AG04450 (cell line): ENCODE measurements at places on chromosomes 7 and 10. TPM values are rescaled to one million over a fixed set of nuclear protein-coding genes. Genes with fewer than 3 reads are reported as not detected.
A peak's percentile ranks its signal among the peaks of the same experiment; 100 is the strongest.

Gene OR2A1
- polyA plus RNA-seq = not detected in 2 replicates

DNA sequence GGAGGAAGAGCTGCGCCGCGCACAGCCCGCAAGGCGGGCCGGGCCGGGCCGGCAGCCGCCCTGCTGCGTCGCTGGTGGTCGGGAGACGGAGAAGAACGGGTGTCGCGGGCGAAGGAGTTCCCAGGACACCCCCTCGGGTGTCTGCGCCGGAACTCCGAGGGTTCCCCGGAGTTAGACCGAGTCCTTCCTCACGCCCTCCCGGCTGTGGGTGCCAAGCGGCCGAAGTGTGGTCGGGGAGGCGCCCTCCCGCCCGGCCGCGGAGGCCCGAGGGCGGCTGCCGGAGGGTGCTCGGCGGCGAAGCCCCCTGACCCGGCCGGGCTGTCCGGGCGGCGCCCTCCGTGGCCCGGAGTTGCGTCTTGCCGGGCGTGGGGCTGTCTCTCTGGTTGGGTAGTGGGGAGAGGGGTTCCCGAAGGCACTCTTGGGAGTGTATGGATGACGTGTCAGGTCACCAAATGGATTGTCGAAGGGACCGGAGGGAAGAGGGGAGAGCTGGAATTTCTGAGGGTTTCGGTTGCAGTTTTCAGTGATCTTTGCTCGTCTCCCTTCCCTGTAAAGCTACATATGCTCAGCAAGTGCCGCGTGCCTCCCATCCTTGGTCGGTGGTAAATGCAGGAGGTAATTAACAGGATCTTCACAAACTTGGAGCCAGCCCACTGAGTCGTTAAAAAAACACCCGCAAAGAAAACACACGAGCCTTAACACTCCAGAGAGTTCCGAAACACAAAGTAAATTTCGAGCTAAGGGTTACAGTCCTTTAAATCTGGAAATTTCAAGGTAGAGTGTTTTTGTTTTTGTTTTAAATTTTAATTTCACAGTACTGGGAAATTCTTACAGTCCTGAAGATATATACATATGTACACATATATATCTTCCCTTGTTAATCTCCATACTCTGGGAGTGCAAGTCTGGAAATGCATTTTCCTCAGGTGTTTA lies 871 bp downstream of the ST7 start:
- DNase-seq = peak; percentile 65

DNA sequence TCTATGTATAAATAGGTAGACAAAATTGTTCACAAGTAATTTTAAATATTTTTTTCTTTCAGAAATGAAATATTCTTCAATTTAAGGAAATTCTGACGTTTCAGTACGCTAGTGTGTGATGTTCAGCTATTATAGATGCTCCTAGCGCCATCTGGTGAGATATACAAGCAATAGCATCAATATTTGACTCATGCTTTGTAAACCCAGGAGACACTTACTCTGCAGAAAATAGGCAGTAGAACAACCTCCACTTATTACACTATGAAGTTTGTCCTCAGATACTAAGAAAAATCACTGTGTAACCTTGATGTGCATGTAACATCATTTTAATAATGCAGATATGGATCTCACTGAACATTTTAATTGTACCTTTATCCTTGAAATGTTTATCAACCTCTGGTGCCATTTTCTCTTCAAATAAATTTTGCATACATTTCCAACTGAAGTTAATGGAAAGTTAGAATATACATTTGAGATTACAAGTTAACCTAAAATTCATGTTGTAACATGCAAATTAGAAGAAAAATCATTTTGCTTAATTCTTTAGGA lies 151.5 kb upstream of the FAM3C start:
- DNase-seq = peak; percentile 29

DNA sequence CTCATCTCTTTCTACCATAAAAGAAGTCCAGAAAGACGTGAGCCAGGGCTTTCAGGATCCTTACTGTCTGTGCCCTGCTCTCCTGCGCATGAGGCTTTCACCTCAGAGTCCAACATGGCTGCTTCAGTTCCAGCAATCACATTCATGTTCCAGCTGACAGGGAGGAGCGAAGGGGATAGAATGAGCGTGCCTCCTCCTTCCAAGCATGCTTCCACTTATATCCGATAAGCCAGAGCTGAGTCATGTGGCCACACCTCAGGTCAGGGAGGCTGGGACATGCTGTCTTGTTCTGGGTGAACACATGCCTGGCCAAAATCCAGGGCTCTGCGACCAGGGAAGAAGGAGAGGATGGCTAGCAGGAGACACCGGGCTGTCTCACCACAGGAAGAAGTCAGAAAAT lies 248.2 kb downstream of the SKAP2 start:
- DNase-seq = no peak

DNA sequence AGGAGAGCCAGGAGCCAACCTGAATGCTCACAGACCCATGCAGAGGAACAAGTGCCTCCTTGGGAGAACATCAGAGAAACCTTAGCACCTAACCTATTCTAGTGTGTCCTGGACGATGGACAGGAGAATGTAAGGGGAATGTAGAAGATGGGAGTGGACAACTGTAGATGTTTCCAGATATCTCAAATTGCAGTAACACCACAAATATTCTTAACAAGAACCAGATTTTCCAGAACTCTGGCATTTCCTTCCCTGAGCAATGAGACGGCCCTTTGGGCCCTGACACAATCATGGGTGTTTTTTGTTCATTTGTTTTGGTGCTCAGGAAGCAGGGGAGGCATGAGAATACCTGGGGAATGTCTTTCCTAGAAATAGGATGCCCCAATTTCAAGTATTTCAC lies 196.1 kb upstream of the PRSS1 start:
- DNase-seq = no peak

- no peak for DNase-seq
These were observed 99.6 kb upstream of the LYZL1 start for GRCh38 chr10:29189256-29189655.

DNA sequence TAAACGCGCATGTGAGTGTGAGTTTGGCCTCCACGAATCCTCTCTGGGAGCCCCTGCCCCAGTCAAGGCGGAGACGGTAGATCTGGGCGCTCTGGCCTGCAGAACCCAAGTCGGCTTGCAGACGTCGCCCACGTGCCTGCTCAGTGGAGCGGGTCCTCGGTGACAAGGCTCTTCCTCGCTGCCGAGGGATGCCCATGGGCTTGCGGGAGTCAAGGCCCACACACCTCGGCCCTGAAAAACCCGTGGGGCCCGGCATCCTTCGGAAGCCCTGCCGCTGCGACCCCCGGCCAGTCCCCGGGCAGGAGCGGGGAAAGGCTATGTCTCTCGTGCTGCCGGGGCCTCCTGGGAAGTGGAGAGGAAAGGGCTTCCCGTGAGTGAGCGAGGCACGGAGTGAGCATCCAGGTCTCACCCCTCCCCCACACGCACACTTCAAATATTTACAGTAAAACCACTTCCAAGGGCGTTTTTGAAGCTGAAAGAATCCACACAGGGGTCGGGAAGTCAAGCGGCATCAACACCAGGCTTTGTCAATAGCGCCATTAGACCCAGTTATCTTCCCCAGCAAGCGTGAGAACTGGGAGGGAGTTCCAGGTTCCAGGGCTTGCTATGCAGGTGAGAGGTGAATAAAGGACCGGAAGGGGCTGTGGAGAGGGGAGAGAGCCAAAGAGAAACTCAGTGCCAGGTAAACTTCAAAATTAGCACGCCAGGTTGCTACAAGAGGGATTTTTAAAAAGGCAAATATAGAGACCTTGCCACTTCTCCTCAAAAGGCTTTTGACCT lies 1.1 kb upstream of the MNX1 start:
- no peak for DNase-seq

- no peak for DNase-seq
These were observed 226.4 kb upstream of the HABP2 start for GRCh38 chr10:113326160-113327111.
